Heart left ventricle (tissue), 16 donors: ENCODE measurements at places on chromosomes 11 and 22. TPM values are rescaled to one million over a fixed set of nuclear protein-coding genes. Genes with fewer than 3 reads are reported as not detected.

The HEPHL1 gene
- total RNA-seq, result not detected

The OPCML gene
- 0.14 TPM for total RNA-seq

The SYT7 gene
- total RNA-seq, result 16.5 TPM

The PLEKHA7 gene
- 28.8 TPM for total RNA-seq

The INS gene
- not detected for total RNA-seq

The ALG9 gene
- 17.6 TPM for total RNA-seq

The MRGPRX4 gene
- total RNA-seq, result not detected

The RIMBP3C gene
- 0.37 TPM for total RNA-seq

The IL10RA gene
- 49.0 TPM for total RNA-seq

The TBCEL gene
- 26.0 TPM for total RNA-seq

GRCh38 chr22:44907765-44908737 lies 101.8 kb downstream of the PHF21B start:
- no peaks in the 10 kb centered on the region for H3K4me1 ChIP-seq
- no peaks in the 10 kb centered on the region for H3K27me3 ChIP-seq
- no peak overlapping the region for H3K27ac ChIP-seq
- no peaks in the 10 kb centered on the region for H3K36me3 ChIP-seq

DNA sequence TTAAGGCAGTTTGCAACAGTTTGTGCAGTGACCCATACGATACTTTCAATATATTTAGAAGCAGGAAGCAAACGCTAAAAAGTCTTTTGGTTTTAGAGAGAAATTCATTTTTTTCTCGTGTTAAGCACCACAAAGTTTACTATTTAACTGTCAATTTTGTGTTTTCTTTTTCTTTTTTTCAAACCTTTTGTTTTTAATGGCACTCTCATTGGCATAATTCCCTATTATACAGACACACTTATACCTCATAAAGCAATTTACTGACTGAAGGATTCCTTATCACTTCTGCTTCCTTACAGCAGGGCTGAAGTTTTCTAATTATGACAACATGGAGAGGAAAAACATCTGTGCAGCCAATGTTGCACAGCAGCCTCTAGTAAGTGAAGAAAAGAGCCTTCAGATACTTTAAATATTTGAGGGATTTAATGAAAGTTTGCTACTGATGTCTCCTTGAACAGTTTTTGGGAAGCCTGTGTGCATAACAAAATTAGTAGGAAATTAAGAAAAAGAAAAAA lies 2191.2 kb downstream of the LRRC4C start:
- DNase-seq, result no peak
- no peaks in the 10 kb centered on the region for H3K36me3 ChIP-seq
- no peaks in the 10 kb centered on the region for H3K4me1 ChIP-seq
- H3K4me3 ChIP-seq, result no peak overlapping the region

- H3K4me3 ChIP-seq, result no peak overlapping the region
- peaks cover 32% of the 10 kb centered on the region for H3K27me3 ChIP-seq
- no peak for DNase-seq
- H3K4me1 ChIP-seq, result no peaks in the 10 kb centered on the region
- no peaks in the 10 kb centered on the region for H3K36me3 ChIP-seq
Measured at GRCh38 chr22:38943201-38943600, 14.2 kb upstream of the APOBEC3A start.

- no peak overlapping the region for H3K27ac ChIP-seq
- H3K27me3 ChIP-seq, result peaks cover 11% of the 10 kb centered on the region
- no peaks in the 10 kb centered on the region for H3K36me3 ChIP-seq
- DNase-seq, result no peak
Measured at GRCh38 chr11:67647471-67647870, 3.1 kb downstream of the ACY3 start.

DNA sequence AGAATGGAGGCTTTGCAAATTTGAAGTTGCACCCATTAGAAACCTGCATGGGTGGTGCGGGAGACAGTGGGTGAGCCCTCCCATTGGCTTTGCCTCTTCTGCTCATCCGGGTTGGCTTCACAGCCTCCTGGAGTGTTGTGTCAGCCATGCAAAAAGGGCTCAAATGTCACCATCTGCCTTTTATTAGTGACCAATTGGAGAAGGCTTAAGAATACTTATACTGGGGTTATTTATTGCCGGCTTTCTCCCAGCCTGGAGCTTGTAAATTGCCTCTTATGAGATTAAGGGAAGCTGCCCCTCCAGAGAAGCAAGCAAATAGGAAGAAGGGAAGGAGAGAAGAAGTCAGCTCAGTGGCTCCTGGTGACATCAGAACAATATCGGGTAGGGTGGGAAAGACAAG lies 182.6 kb downstream of the ST3GAL4 start:
- no peaks in the 10 kb centered on the region for H3K4me1 ChIP-seq
- H3K27me3 ChIP-seq, result no peaks in the 10 kb centered on the region
- H3K27ac ChIP-seq, result no peak overlapping the region

- no peaks in the 10 kb centered on the region for H3K27me3 ChIP-seq
- no peak for DNase-seq
- no peak overlapping the region for H3K27ac ChIP-seq
- no peaks in the 10 kb centered on the region for H3K4me1 ChIP-seq
- H3K4me3 ChIP-seq, result no peak overlapping the region
- H3K36me3 ChIP-seq, result no peaks in the 10 kb centered on the region
Measured at GRCh38 chr11:119975561-119976152, 162.3 kb downstream of the TRIM29 start.

DNA sequence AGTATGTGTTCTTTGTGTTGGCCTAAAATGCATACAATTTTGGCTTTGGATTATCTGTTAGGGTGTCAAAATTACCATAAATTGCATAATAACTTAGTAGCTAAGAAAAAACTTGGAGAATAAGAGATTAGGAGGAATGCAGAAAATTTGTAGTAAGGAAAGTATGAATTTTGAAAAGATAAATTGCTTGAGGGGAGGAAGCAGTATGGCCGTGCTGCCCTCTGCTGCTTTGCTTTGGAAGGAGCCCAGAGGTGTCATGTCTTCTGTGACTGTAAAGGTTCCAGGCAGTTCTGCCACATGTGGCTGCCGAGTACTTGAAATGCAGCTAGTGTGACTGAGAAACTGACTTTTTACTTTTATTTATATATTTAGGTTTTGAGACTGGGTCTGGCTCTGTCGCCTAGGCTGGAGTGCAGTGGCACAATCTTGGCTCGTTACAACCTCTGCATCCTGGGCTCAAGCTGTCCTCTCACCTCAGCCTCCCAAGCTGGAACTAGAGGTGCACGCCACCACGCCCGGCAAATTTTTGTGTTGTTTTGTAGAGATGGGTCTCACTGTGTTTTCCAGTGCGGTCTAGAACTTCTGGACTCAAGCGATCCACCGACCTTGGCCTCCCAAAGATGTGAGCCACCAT lies 1.8 kb downstream of the ADSL start:
- peaks cover 15% of the 10 kb centered on the region for H3K4me1 ChIP-seq
- DNase-seq, result no peak
- H3K36me3 ChIP-seq, result peaks cover 48% of the 10 kb centered on the region
- no peak overlapping the region for H3K4me3 ChIP-seq

DNA sequence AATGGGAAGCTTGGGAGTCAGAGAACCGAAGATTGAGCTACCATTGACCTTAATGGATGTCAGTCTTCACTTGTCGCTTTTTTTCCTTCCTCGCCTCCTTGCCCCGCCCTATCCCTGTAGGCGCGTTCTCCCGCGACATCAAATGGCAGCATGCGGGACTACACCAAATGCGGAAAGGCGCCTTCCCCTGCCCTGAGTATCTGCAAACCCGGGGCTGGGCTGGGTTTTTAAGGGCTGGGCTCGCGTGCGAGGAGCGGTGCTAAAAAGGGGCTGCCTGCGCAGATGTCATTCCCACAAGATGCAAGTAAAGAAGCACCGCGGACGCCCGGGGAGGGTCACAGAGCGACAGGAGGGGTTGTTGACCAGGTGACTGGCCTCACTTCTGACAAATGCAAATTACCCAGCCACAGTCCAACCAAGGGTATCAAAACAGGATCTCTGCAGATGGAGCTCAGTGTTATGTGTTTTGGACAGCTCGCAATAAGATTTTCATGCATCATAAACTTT lies 4.7 kb upstream of the FAM111B start:
- peaks cover 7% of the 10 kb centered on the region for H3K27me3 ChIP-seq
- H3K27ac ChIP-seq, result no peak overlapping the region
- H3K4me3 ChIP-seq, result peak overlapping the region; percentile 17

GRCh38 chr11:114155116-114155515 lies 95.6 kb downstream of the ZBTB16 start:
- H3K36me3 ChIP-seq, result peaks cover 7% of the 10 kb centered on the region
- no peak for DNase-seq
- no peak overlapping the region for H3K4me3 ChIP-seq

DNA sequence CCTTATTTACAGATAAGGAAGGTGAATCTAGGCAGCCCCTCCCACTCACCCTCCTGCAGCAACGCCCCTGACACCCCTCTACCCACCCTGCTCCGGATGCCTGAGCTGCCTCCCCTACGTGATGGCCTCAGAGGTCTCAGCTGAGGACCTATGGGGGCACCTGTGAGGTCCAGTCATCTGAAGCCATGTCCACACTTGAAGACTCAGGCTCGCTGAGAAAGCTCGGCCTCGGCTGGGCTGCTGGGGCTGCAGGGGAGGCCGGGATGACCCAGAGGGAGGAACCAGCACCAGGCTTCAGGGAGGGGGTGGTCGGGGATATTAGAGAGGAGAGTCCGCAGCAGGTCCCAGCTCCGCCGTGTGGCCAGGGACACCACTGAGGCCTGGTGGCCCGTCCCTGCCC lies 92.8 kb downstream of the BRD1 start:
- no peaks in the 10 kb centered on the region for H3K36me3 ChIP-seq
- H3K4me1 ChIP-seq, result no peaks in the 10 kb centered on the region
- no peak for DNase-seq
- H3K27me3 ChIP-seq, result peaks cover 16% of the 10 kb centered on the region
- no peak overlapping the region for H3K4me3 ChIP-seq

GRCh38 chr11:12239396-12239795 lies 129.0 kb downstream of the MICAL2 start:
- peak overlapping the region; percentile 82 for H3K27ac ChIP-seq
- H3K4me3 ChIP-seq, result no peak overlapping the region
- H3K36me3 ChIP-seq, result peaks cover 23% of the 10 kb centered on the region
- no peak for DNase-seq
- H3K27me3 ChIP-seq, result no peaks in the 10 kb centered on the region

GRCh38 chr22:32987081-32987631 lies 71.0 kb downstream of the SYN3 start:
- H3K4me3 ChIP-seq, result no peak overlapping the region
- H3K4me1 ChIP-seq, result peaks cover 7% of the 10 kb centered on the region
- H3K27ac ChIP-seq, result no peak overlapping the region
- DNase-seq, result no peak
- no peaks in the 10 kb centered on the region for H3K27me3 ChIP-seq
- no peaks in the 10 kb centered on the region for H3K36me3 ChIP-seq

DNA sequence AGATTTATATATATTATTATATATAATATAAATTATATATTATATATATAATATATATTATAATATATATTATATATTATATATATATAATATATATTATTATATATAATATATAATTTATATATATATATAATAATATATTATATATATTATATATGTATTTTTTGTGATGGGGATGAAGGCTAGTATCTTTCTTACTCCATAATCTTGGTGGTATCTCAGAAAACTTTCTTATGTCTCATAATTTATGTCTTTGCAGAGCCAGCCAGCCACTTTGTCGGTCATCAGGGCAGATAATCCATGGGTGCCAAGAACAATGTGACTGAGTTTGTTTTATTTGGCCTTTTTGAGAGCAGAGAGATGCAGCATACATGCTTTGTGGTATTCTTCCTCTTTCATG lies at the start of gene OR4S1:
TSS of gene OR4S1 (plus strand) at position 301 of the 400 bp plus-strand sequence. CDS start at position 301, 0 bp downstream.
- no peaks in the 10 kb centered on the region for H3K4me1 ChIP-seq
- no peak within 1 kb of the TSS for H3K4me3 ChIP-seq
- no peaks in the 10 kb centered on the region for H3K36me3 ChIP-seq

- DNase-seq, result no peak
- H3K4me1 ChIP-seq, result peaks cover 11% of the 10 kb centered on the region
- no peak overlapping the region for H3K27ac ChIP-seq
- no peaks in the 10 kb centered on the region for H3K36me3 ChIP-seq
- H3K4me3 ChIP-seq, result no peak overlapping the region
Measured at GRCh38 chr11:69705351-69705811, 1.6 kb upstream of the FGF19 start.

DNA sequence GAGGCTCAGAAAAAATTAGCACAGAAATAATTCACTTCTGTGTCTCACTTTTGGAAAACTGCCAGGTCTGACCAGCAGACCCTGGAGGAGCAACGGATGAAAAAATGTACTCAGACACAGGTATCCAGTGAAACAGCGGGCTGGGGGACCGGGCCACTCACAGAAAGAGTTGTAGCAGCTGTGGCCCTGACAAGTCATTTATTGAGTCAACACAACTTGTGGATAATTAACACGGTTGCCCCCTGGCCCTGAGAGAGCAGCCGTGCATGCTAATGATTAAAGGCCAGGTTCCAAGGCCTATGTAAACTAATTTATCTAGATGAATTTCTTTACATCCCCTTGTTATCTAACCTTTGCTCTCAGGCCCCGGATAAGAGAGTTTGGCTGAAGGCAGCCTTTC lies 131.3 kb downstream of the AASDHPPT start:
- no peak overlapping the region for H3K4me3 ChIP-seq
- H3K36me3 ChIP-seq, result no peaks in the 10 kb centered on the region
- H3K27ac ChIP-seq, result no peak overlapping the region
- H3K27me3 ChIP-seq, result no peaks in the 10 kb centered on the region

GRCh38 chr22:20526628-20527355 lies 19.4 kb downstream of the MED15 start:
- no peak overlapping the region for H3K4me3 ChIP-seq
- H3K27ac ChIP-seq, result no peak overlapping the region
- H3K27me3 ChIP-seq, result no peaks in the 10 kb centered on the region
- H3K36me3 ChIP-seq, result peaks cover 31% of the 10 kb centered on the region
- H3K4me1 ChIP-seq, result peaks cover 11% of the 10 kb centered on the region
- no peak for DNase-seq

GRCh38 chr11:46534711-46535110 lies 59.1 kb downstream of the AMBRA1 start:
- H3K36me3 ChIP-seq, result no peaks in the 10 kb centered on the region
- H3K27me3 ChIP-seq, result no peaks in the 10 kb centered on the region
- no peak for DNase-seq
- H3K4me1 ChIP-seq, result peaks cover 4% of the 10 kb centered on the region
- no peak overlapping the region for H3K27ac ChIP-seq

GRCh38 chr11:5277807-5278382 lies 8.2 kb upstream of the HBE1 start:
- DNase-seq, result no peak
- H3K27ac ChIP-seq, result no peak overlapping the region
- H3K36me3 ChIP-seq, result no peaks in the 10 kb centered on the region
- no peaks in the 10 kb centered on the region for H3K27me3 ChIP-seq
- H3K4me3 ChIP-seq, result no peak overlapping the region
